ENCODE measurements at places on chromosomes 5 and 9.

DNA sequence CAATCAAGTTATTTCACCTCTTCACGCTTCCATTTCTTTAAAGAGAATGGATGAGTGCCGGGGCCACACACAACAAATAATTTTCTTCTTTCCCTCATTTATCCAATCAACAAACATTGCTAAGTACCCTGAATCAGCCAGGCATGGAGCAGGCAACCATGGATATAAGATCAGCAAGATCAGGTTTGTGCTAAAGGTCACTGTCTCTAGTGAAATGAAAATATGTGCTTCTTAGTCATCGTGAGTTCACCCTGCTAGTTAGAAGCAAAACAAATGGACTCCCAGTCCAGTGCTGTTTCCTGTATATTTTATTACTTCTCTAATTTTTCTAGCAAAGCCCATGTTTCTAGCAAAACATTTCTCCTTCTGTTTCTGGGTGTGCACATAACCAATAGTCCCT, 629.2 kb downstream of the BNC2 start:
- no peak for DNase-seq

DNA sequence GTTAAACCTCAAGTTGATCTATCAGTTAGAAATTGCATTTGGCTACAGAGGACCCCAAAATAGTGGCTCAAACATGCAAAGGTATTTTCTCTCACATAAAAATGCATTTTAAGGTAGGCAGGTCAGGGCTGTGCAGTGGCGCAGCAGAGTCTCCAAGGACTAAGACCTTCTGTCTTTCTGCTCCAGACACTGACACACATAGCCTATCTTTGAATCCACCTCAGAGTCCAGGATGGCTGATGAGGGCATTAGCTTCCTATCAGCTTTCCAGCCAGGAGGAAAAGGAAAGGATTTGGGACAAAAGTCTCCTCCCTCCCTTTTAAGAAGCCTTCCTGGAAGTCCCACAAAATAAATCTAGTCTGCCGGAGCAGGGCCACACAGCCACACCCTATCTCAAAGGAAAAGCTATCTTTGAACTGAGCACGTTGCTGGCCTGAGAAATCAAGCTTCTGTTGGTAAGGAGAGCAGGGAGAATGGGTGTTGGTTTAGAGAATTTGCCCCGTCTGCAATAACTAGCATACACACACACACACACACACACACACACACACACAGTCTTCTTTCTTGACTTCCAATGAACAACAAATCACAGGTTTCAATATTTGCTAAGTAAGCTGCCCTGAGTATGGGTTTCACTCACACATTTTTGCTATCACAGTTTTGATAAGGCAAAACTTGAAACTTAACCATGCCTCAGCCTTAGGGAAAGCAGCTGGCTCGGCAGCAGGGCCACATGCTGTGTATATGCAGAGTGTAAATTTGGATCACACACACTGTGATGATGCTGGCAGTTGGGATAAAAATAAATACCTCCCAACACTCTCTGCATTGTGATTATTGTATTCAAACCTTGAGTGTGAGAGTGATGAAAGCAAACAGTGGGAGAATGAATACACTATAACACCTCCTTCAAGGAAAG, 116.6 kb upstream of the MAP3K1 start:
- DNase-seq: no peak

- no peak for DNase-seq
Observed at GRCh38 chr9:111400564-111400898, 70.5 kb upstream of the OR2K2 start.

DNA sequence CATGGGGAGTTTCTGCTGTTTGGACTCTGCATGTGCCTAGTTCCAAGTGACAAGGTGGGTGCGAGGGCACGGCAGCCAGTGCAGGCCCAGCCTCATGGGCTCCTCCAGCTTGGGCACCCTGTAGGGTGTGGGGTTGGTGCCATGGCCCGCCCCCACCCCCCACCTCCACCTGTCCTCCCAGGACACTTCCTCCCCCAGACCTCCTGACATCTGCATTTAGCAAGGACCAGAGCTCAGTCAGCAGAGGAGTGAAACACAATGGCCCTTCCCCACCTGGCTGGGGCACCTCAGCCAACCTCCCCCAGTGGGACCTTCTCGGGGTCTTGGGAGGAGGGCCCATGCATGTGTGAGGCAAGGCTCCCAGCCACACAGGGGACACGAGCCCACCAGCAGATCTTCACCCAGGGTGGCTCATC, 1.9 kb upstream of the NKD2 start:
- DNase-seq: peak; percentile 14

- DNase-seq: no peak
Observed at GRCh38 chr5:88502179-88503040, 233.8 kb upstream of the TMEM161B start.

- no peak for DNase-seq
Observed at GRCh38 chr9:116632990-116633838, 53.9 kb upstream of the TRIM32 start.

GRCh38 chr5:97629276-97629675, 446.2 kb upstream of the RIOK2 start:
- peak; percentile 56 for DNase-seq

DNA sequence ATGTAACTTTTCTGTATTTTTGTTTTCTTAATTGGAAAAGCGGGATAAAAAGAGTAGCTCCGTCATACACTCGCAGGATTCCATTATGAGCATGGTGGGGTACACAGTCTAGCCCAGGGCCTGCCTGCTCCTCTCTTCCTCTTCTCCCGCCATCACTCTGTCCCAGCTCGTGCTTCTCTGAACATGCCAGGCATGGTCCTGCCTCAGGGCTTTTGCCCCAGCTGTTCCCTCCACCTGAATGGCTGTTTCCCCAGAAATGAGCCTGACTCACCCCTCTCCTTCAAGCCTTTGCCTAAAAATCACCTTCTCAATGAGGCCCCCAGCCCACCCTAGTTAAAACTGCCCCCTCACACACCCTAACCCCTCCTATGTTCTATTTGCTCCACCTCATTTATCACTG, 4.5 kb downstream of the CORO2A start:
- DNase-seq: no peak

DNA sequence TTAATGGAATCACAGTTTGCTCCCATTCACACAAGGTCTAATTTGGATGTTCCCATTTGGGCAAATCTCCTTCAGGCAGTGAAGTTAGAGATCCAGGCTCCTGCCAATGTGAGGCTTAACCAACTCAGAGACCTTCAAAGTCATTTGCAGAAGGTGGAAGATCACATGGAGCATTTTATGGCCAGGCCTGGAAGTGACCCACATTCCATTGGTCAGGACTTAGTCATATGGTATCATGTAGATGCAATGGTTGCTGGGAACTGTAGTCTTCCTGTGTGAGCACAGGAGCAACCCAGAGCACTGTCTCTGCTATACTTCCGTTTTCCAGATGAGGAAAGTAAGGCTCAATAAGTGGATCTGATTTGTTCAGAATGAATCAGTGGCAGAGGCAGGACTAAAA, 292.7 kb upstream of the SMARCA2 start:
- no peak for DNase-seq
